Stimulated activated CD4-positive, alpha-beta T cell treated with anti-CD3 and anti-CD28 coated beads, TNF-alpha, amount 100 ng/mL, for 24 hours (primary cell): ENCODE measurements at places on chromosomes 7 and 10.
A peak's percentile ranks its signal among the peaks of the same experiment; 100 is the strongest.

- no peak for DNase-seq
Observed at GRCh38 chr10:4733843-4734224, 92.2 kb upstream of the AKR1E2 start.

- no peak for DNase-seq
Observed at GRCh38 chr10:124592101-124592500, 130.5 kb downstream of the LHPP start.

GRCh38 chr7:47218378-47219176 is 363.3 kb downstream of the TNS3 start:
- no peak for DNase-seq

- DNase-seq, result peak; percentile 61
Observed at GRCh38 chr7:135169141-135169963, 1.2 kb downstream of the CYREN start.
